SK-N-DZ (cell line): ENCODE measurements at places on chromosomes 4 and X.

DNA sequence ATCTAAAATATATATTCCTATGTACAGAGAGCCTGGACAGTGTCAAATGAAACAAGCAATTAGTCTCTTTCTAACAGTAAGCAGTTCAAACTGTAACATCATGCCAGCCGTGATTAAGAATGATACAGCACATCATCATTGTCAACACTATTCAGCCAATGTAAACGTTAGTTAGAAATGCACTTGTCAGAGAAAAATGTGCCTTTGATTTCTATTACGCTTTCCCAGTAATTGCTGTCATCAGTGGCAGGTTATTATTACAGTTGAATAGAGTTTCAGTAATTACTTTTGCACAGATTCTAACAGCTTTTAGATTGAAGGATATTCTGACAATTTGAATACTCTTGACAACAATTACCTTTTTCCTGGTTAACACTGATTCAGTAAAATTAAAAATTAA is 1007.1 kb downstream of the SH3BGRL start:
- DNase-seq = no peak

GRCh38 chr4:136281889-136282288 is 1250.4 kb downstream of the PCDH18 start:
- no peak for DNase-seq

- no peak for DNase-seq
Observed at GRCh38 chr4:14478504-14478903, 523.8 kb upstream of the CPEB2 start.

- no peak for DNase-seq
Observed at GRCh38 chr4:26272654-26273615, 47.9 kb upstream of the RBPJ start.

GRCh38 chr4:133638751-133639150 is 489.7 kb downstream of the PCDH10 start:
- no peak for DNase-seq

GRCh38 chr4:1092026-1092982 is 21.1 kb downstream of the RNF212 start:
- no peak for DNase-seq

DNA sequence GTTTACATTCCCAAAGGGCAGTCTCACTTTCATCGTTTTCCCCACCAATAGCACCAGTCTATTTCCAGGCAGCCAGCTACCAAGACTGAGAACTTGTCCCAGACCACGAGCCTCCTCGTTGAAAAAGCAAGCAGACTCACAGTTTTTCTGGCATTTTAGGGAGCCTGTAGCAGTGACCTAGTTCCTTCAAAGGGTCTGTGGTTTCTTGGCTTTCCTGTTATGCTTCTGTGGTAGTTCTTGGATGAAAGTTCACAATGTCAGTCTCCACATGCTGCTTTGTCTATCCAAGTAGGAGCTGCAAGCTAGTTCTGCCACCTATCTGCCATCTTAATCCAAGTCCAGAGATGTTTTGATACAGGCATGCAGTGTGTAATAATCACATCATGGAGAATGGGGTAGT is 151.6 kb upstream of the ZC4H2 start:
- no peak for DNase-seq

GRCh38 chrX:150365051-150365989 is 2.2 kb downstream of the MAMLD1 start:
- peak; percentile 29 for DNase-seq

DNA sequence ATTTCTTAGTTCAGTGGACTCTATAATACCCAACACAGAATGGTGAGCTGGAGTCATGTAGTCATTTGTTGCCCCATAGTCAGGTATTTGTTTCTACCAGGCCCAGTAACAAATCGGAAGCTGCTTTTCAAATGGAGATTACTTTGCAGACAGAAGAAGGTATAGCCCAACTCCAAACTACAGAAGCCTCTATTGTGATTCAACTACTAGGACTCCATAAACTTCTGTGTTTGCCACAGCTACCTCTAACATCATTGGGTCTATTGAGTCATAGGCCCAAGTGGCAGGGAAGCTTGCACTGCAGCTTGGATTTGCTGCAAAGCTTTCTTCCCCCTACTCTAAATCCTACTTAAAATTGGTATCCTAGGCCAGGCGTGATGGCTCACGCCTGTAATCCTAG is 148.8 kb upstream of the STK26 start:
- DNase-seq = no peak

GRCh38 chrX:71579990-71580380 is 1.7 kb downstream of the GCNA start:
- DNase-seq = no peak

- no peak for DNase-seq
Observed at GRCh38 chr4:71550220-71551165, 211.7 kb downstream of the SLC4A4 start.

GRCh38 chrX:58025979-58026378 is 115.7 kb upstream of the ZXDA start:
- DNase-seq = peak; percentile 38

- no peak for DNase-seq
Observed at GRCh38 chr4:143017210-143017609, 167.5 kb upstream of the USP38 start.
